ENCODE measurements at places on chromosomes 3 and 15. TPM values are rescaled to one million over a fixed set of nuclear protein-coding genes. Genes with fewer than 3 reads are reported as not detected.
A peak's percentile ranks its signal among the peaks of the same experiment; 100 is the strongest.

DNA sequence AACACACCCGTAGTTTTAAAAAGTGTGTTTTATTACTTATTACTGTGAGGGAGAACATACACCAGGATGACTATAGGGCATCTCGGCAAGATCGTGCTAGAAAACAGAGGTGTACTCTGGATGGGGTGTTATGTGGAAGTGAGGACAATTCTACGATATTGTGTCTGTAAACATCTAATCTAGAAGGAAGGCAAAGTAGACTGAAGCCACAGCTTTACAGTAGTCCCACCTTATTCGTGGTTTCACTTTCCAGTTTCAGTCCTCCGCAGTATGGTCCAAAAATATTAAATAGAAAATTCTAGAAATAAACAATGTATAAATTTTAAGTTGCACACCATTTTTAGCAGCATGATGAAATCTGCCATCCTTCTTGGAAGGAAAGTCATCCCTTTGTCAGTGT lies 277.9 kb downstream of the UNC13C start:
- no peak for DNase-seq

Gene PFKFB4
- 44.7 TPM for total RNA-seq

Gene STXBP5L
- total RNA-seq, result 2.0 TPM

GRCh38 chr3:69791919-69792399 lies 52.7 kb downstream of the MITF start:
- peak; percentile 77 for DNase-seq

- no peak for DNase-seq
Measured at GRCh38 chr3:111848283-111848682, 10.8 kb upstream of the PHLDB2 start.

Data from SK-MEL-5 (cell line).